ENCODE measurements at places on chromosomes 4 and X. TPM values are rescaled to one million over a fixed set of nuclear protein-coding genes. Genes with fewer than 3 reads are reported as not detected.

GUCY2F gene
- not detected for total RNA-seq

DNA sequence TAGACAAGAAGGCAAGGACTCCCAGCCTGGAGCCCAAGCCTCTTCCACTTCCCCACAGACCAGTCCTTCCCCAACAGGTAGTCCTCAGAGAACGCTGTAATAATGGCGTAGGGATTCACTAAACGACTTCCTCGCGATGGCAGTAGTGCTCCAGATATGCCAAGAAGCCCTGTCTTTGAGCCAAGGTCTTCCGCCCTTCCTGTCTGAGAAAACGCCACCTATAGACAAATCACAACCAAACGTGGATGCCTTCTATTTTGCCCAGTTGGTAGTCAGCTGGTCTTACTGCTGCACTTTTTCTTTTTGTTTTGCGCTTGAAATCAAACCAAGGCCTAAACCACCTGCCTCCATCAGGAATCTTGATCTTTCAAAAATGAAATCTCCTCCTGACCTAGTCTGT, 203.3 kb downstream of the OR13H1 start:
- H3K36me3 ChIP-seq = no peaks in the 10 kb centered on the region
- DNase-seq = no peak
- H3K27ac ChIP-seq = peak overlapping the region; percentile 85
- H3K27me3 ChIP-seq = no peaks in the 10 kb centered on the region
- H3K4me3 ChIP-seq = peak overlapping the region; percentile 72

ATP11C gene
- 27.8 TPM for total RNA-seq

- H3K4me3 ChIP-seq = no peak overlapping the region
- H3K27me3 ChIP-seq = no peaks in the 10 kb centered on the region
- no peaks in the 10 kb centered on the region for H3K4me1 ChIP-seq
- no peak for DNase-seq
Observed at GRCh38 chr4:183588169-183588675, 70.8 kb downstream of the RWDD4 start.

HSD17B11 gene
- total RNA-seq = 62.2 TPM

MAGEA2 gene
- not detected for total RNA-seq

SRPK3 gene
- total RNA-seq = not detected
